Osteoblast (primary cell): ENCODE measurements at places on chromosomes 4 and X.
A peak's percentile ranks its signal among the peaks of the same experiment; 100 is the strongest.

GRCh38 chr4:141132072-141132708 is 1.1 kb downstream of the RNF150 start:
- DNase-seq: peak; percentile 65

DNA sequence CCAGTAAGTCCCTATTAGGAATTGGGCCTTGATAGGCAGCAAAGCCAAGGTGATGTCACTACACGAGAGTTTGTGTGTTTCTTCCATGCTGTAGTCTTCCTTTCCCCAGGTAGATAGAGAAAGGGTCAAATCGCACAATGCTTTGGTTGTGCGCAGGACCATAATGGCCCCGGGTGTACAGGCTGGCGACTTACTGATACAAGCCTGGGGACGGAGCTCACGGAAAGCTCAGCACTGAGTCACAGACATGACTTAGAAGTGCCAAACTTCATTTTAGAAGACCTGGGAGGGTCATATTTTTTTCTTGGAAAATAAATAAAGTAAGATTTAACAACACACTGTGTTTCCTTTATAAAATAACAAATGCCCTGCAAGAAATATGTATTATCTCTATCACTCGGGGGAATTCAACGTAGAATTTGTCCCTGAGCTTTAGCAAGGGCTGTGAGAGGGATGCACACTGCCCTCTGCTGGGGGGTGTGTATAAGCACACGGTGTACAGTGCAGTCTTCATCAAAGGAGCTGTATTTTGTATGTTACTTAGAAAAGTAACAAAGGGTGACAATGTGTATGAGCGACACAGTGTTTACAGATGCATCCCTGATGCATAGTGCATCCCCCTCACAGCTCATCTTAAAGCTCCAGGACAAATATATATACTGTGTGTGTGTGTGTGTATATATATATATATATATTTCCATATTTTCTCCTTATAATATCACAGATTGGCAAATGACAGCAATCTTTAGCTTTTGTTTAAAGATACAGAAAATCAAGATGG is 254.5 kb upstream of the VEGFC start:
- peak; percentile 39 for DNase-seq

DNA sequence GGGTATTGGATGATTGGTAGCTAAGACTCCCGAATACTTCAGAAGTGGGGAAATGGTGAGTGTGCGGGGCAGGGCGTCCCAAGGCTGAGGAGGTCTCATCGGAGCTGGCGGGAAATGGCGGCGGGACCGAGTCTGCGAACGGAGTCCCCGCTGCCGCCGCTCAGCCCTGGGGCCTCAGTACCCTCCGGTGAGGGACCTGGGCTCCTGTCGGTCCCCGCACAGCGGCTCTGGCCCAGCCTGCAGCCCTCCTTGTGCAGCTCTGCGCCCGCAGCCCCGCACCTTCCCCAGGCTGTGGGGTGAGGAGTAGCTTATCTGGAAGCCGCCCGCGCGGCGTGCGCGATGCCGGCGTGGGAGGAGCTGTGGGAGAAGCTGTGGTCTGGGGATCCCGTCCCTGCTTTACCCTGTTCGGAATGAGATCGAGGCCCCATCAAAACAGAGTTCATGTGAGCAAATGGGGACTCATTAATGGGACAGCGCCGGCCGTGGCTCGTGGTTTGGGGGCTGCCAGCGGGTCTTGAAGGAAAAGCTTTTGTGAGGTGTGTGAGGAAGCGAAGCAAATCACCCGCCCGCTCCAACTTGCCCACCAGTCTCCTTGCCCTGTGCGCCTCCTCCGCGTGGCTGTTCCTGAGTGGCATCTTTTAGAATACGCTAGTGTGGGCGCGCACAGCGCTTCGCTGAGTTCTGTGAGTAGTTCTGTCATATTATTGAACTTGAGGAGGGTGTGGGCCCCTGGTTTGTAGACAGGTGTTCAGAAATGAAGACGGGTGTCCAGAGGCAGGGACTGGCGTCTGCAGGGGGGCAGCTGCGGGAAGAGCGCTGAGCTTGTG is 531 bp downstream of the ZNF141 start:
- peak; percentile 75 for DNase-seq

- no peak for DNase-seq
Measured at GRCh38 chr4:80125252-80126177, 52.5 kb upstream of the ANTXR2 start.

- DNase-seq: peak; percentile 8
Measured at GRCh38 chr4:137531986-137532868, at the start of gene PCDH18. TSS of gene PCDH18 (minus strand) at chr4:137532494. CDS start at chr4:137532088, 406 bp downstream.

- no peak for DNase-seq
Measured at GRCh38 chr4:149901128-149901527, 85.5 kb upstream of the IQCM start.

GRCh38 chr4:40998675-40999358 is 215.5 kb downstream of the APBB2 start:
- no peak for DNase-seq

- DNase-seq: no peak
Measured at GRCh38 chr4:7808181-7808580, 131.5 kb downstream of the AFAP1 start.

GRCh38 chr4:120819805-120820437 is 102.6 kb downstream of the PRDM5 start:
- no peak for DNase-seq

DNA sequence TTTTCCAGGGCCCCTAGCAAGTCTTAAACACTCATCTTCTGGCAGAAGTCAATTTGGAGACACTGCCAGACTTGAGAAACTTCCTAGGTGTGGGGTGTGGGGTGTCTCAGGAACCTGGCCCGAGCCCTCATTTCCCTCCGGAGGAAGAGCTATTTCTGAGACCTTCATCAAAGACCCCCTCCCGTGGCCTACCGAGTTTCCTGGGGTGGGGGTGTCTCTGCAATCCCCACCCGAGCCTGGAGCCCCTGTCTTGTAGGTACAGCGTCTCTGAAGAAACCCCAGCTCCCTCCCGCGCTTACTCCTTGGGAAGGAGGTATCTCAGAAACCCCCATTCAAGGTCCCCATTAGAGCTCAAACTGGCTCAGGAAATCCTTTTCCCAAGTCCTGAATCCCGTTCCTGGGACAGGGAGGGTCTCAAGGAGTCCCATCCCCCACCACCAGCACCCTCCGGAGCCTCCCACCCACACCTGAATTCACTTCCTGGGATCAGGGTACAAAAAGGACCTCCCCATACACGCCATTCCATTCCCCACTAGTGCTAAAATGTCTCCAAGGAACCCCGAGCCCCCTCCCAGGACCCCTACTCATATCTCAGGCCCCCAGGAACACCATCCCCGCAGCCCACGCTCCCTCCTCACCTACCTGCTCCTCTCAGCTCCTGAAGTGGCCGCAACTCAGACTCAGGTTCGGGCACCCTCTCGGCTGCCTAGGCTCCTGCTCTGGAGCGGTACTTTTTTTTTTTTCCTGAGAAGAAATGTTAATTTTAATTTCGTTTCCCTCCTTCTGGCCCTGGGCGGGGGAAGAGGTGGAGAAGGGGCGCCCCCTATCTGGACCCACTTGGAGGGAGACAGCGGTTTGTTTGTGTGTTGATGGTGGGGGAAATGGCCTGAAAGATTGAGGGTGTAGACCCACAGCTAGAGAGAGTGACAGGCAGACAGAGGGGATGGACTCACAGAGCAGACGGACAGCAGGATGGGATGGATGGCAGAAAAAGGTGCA is 1.1 kb downstream of the SLC38A5 start:
- peak; percentile 77 for DNase-seq

DNA sequence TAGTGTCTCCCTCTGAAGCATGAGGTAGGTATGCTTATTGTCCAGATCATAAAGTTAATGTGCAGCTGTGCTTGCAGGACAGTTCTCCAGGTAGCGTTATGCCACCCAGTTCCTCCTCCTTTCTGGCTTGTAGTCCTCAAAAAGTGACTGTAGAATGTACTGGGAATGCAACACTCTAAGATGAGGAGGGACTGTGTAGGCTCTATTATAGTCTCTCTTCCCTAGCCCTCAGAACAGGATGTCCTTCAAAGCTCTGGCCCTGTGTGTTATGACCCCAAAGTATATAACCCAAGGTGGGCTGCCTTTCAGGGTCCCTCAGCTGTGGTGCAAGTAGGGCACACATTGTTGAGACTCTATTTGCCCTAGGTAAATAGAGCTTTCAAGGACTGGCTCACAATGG is 20.8 kb upstream of the MANBA start:
- DNase-seq: no peak

DNA sequence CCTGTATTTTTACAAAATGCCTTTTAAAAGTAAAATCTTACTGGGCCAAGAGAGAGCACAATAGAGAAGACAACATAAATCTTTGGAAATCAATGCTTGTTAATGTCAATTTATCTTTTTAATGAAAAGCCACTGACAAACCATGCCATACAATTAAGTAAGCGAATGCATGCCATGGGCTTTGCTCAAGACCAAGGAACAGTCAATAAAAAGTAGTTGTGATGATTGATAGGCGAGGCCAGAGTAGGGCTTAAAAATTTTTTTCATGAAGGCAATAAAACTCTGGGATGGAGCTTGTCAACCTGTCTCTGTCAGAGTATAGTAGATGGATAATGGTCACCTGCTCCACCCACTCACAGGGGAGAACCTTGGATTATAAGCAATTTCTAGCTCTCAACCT is 17.5 kb upstream of the GPM6B start:
- no peak for DNase-seq

DNA sequence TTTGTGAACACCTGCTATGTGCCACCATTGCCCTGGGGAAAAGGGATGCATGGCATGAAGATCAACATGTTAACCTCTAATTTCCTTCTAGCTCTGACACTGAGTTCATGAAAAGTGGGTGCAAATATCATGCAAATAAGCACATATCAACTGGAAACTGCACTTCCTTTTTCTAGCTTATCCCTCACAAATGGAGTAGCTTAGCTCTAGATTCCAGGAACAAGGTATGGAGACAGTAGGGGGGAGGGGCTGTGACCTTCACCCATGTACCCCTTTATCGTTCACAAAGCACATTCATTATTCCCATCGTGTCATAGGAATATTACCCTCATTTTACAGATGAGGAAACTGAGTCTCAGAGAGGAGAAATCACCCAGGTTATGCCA is 37.4 kb downstream of the STARD8 start:
- DNase-seq: no peak

GRCh38 chrX:115906276-115906675 is 264.3 kb upstream of the AGTR2 start:
- DNase-seq: no peak

GRCh38 chr4:24042094-24042493 is 152.2 kb upstream of the PPARGC1A start:
- no peak for DNase-seq

GRCh38 chr4:8871417-8872401 is at the start of gene HMX1:
TSS of gene HMX1 (minus strand) at chr4:8871839. CDS start at chr4:8871614, 225 bp downstream.
- DNase-seq: peak; percentile 92

GRCh38 chrX:136204571-136204970 is 46.6 kb downstream of the MAP7D3 start:
- DNase-seq: peak; percentile 81

DNA sequence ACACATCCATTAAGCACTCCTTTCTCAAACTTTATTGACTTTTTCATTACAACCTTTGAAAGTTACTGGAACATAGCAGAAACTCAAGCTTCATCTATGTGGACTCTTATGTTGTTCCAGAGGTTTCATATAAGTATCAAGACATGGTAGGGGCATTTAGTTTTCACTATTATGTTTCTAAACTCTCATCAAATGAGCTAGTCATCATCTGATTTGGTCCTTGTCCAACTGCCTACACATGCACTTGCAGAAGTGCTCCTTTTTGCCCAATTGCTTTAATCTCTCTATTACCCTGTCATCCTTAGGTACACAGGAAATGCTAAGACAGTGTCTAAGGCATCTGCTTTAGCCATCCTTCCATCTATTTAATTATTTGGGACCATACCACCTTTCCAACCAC is 42.2 kb upstream of the EPGN start:
- DNase-seq: no peak

- DNase-seq: peak; percentile 65
Measured at GRCh38 chrX:58025979-58026378, 115.7 kb upstream of the ZXDA start.

DNA sequence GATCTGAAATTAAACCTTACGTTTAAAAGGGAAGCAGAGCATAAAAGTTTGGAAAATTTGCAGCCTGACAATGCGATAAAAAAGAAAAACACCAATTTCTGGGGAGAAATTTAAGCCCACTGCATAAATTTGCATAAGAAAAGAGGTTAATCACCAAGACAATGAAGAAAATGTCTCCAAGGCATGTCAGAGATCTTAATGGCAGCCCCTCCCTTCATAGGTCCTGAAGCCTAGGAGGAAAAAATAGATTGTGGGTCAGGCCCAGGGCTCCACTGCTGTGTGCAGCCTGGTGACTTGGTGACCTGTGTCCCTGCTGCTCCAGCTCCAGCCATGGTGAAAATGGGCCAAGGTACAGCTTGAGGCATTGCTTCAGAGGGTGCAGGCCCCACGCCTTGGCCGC is 264.0 kb upstream of the CT83 start:
- no peak for DNase-seq

DNA sequence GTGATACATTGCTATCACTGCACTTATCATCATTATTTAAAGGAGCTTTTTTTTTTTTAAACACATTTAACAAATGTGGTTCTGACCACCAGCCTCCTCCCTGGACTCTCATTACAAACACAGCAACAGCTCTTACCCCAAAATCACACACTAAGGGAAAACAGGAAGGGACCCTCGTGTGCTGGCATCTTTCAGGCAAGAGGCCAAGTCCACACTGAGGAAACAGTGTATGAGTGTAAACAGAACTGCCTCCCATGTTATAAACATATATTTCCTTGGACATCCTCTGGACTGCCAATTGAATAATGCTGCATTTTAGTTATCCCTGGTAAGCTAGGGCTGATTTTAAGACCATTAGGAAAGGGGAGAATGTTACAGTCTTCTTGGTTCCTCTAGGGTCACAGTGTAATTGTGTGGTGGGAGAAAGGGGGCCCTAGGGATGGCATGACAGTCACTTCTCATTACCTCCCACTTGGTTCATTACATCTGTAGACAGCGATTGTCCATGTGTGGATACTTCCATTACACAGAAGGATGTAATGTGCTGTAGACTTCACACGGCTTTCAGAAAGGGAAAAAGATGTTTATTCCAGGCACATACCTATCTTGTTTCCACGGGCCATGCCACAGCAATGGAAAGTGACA is 244.6 kb upstream of the TET2 start:
- DNase-seq: no peak

GRCh38 chr4:116055857-116056827 is 942.7 kb upstream of the NDST4 start:
- no peak for DNase-seq

GRCh38 chrX:102712981-102713625 is 855 bp downstream of the GPRASP2 start:
- DNase-seq: peak; percentile 85

- no peak for DNase-seq
Measured at GRCh38 chrX:131405497-131405896, 116.4 kb upstream of the IGSF1 start.

- DNase-seq: no peak
Measured at GRCh38 chr4:10245751-10246150, 129.2 kb upstream of the WDR1 start.

- DNase-seq: no peak
Measured at GRCh38 chr4:109928327-109929045, 15.8 kb downstream of the EGF start.

- no peak for DNase-seq
Measured at GRCh38 chr4:7236847-7237246, 44.5 kb downstream of the SORCS2 start.

DNA sequence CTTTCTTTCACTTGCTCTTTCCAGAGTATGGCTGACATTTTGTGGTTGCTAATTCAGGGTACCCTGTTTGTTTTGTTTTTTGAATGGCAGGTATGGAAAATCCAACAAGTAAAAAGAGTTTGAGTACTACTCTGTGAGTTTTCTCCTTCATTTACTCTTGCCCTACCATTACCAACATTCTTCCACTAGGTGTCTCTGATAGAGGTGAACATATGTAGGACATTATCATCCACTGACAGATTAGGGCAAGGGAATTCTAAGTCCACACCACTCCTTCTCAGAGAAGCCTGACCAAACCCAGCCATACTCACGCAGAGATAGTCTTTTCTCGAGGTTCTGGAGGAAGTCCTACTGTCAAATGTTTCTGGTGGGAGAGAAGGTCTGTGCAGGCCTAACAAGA is 36.7 kb upstream of the HDAC8 start:
- DNase-seq: no peak
